ENCODE measurements at places on chromosomes 2 and 18. TPM values are rescaled to one million over a fixed set of nuclear protein-coding genes. Genes with fewer than 3 reads are reported as not detected.

SLC5A7 gene
- 0.93 TPM for total RNA-seq

- no peak for ATAC-seq
These were observed 38.1 kb downstream of the PIK3C3 start for GRCh38 chr18:41993151-41993550.

SLC11A1 gene
- 8.0 TPM for total RNA-seq

CSRNP3 gene
- total RNA-seq = 3.7 TPM

CFAP210 gene
- total RNA-seq = not detected

- ATAC-seq = no peak
These were observed 42.6 kb upstream of the MAP3K20 start for GRCh38 chr2:173033084-173033483.

ELAC1 gene
- total RNA-seq = 3.4 TPM

DNA sequence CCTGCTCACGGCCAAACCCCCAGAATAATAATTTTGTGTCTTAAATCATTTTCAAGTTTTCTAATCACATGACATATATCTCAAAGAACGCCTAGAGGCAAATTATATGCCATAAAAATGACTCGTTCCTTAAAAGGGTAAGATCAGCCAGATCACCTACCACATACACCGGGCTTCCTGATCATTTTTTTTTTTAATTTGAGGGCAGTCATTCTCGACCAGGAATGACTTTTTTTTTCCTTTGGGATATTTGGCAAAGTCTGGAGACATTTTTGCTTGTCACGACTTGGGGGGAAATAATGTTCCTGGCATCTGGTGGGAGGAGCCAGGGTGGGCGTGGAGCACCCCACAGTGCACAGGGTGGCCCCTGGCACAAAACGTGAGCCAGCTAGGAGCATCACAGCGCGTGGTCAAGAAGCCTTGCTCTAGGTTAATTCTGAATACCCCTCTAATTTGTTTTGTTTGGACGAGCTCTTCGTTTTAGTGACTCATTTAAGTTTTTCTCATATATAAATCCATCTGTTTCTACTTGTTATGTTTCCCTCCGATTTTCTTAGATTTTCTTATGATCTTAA lies 94.9 kb downstream of the TWIST2 start:
- ATAC-seq = no peak

DNA sequence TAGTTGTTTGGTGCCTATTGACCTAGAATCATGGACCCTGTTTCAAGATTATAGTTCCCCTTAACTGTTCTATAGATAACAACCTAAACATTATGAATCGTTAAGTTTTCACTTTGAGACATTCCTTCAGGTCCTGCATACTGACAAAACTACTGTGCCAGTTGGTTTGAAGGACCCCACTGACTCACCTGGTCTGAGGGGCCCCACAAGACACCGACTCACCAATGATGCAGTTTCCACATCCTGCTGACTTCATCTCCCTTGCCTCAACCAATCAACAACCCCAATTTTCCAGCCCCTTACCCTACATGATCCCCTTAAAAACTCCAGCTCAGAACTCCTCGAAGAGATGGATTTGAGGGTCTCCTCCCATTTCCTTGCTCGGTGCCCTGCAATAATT lies 89.6 kb upstream of the CCDC141 start:
- ATAC-seq = no peak

LHCGR gene
- total RNA-seq = 1.1 TPM

DNA sequence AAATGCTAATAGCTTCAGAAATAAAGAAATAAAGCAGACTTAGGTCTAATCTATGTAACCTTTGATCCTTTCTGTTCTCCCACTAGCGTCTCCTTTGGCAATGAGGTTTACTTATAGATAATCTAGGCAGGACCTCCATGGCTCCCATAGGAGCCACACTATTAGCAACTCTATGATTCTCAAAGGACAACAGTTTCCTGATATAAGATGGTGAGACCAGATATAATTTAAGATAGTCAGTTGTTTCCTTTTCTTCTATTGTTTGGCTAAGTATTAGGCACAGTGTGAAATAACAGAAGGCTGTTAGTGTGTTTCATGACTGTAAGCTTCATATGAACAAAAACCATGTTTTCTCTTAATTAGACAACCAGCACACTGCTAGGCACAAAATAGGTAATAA lies 58.7 kb upstream of the SCN9A start:
- no peak for ATAC-seq

- peak; percentile 59 for ATAC-seq
These were observed 12.4 kb downstream of the COPS8 start for GRCh38 chr2:237097911-237098702.

GKN1 gene
- total RNA-seq = not detected

DNA sequence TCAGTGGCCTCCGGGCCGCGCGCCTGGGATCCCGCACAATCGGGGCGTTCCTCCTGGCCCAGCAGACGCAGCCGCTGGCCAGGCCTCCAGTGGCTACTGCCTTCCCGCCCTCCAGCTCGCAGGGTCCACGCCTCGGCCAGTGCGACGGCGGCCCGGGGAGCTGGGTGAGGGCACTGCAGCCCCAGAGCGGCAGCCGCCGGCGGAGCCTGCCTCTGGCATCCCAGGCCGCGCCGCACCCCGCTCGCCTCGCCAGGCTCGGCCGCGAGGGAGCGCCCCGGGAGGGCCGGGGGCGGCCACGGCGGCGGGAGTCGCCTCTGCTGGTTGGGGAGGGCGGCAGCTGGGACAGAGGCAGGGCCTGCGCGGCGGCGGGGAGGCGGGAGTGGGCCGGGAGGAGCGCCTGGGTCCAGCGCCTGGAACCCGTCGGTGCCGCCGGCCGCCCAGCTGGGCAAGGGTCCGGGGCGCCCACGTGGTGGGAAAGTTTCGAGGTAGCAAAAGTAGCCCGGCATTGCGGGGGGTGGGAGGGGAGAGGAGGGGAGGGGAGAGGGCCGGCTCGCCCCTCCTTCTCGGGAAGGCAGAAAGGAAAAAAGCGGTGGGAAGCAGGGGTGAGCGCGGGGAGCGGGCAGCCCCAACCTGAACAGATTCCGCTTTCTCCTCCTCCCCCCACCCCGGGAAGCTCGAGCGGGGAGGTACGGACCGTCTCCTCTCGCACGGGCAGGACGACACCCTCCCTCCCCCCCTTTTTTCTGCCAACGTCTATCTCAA lies 1.5 kb upstream of the INHBB start:
- ATAC-seq = peak; percentile 8

DNA sequence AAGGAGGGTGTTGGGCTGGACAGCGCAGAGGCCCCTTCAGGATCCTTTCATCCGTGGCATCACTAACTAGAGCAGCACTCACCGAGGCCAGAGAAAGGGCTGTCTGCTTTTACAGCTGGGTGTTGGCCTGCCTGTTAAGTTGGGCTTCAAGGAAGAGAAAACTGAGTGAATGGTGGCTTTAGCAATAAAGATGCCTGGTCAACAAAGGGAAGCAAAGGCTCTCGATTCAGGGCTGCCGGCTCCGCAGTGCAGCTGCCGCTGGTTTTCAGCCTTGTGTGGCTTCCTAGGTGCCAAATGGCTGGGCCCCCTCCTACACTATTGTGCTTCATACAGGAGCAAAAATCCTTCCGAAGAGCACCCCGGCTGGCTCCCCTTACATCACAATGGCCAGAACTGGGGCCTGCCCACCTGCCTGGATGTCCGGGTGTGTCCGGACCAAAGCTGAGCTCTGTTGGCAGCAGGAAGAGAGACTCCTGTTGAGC lies 61.0 kb upstream of the GPR45 start:
- ATAC-seq = no peak

DNA sequence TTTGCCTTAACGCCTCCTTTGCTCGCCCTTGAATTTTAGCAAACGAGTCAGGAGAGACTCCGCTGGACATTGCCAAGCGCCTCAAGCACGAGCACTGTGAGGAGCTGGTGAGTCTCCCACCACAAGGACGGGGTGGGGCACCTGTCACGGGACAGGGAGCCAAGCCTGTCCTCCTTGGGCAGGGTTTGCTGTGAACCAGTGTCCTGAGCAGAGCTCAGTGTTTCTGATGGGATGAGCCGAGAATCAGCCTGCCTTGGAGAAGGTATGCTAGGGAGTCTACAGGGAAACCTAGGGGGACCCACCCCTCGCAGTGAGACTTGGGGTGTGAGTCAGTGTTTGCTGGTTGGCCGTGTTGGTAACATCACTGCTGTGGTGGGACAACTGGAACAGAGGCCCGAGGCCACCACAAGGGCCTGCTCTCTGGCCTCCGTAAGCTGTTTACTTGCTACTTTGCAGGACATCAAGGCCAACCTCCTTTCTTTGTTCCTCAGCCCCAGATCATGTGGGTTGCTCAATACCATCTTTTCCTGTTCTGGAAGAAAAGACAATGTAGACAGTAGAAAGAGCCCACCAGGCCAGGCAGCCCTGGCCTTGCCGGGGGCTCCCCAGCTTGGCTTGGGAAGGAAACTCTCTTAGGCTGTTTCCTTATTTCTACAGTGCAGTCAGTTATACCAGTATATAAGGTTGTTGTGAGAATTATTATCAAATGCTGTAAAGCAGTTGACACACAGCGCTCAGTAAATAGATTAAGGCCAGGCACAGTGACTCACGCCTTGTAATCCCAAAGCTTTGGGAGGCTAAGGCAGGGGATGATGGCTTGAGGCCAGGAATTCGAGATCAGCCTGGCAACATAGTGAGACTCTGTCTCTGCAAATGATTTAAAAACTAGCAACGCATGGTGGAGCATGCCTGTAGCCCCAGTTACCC lies 42.4 kb downstream of the ITGB1BP1 start:
- ATAC-seq = peak; percentile 75

- ATAC-seq = no peak
These were observed 98.0 kb downstream of the TMEM185B start for GRCh38 chr2:120125195-120125594.

GRCh38 chr2:241891988-241892298 lies 22.4 kb downstream of the RTP5 start:
- no peak for ATAC-seq

- ATAC-seq = no peak
These were observed 35.9 kb downstream of the EFR3B start for GRCh38 chr2:25077789-25078169.

DNA sequence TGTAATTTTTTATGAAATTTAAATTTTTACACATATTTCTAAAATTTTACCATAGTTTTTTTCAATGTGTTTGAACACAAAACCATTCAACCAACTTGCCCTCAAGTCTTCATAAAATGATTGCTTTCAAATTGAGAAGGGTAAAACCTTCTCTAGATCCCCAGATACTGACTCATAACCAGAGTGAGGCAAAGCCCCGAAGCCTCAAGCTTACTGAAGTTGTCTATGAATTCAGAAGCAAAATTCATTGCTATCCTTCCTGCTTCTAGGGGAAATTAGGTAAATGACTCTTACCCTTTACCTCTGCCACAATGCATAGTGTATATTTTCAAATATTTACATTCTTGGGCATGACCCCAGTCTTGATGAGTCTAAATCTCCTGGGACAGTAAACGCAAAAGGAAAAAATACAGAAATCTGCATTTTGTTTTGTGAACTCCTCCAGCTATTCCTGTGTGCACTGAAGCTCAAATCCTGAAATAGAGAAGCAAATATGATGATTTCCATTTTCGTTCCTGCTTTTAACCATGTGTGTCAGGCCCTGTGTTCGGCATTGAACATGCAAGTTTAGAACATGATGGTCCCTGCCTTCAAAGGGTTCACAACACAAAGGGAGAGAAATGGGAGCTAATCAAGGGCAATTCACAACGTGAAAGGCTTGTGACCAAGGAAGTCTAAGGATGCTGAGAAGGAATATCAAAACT lies 246.3 kb downstream of the SUCLG1 start:
- ATAC-seq = no peak

GRCh38 chr18:57171026-57171425 lies 24.1 kb downstream of the BOD1L2 start:
- no peak for ATAC-seq

GRCh38 chr2:202736826-202737225 lies 102.1 kb downstream of the FAM117B start:
- ATAC-seq = no peak

- no peak for ATAC-seq
These were observed 162.0 kb downstream of the CAPN13 start for GRCh38 chr2:30645081-30645744.

DNA sequence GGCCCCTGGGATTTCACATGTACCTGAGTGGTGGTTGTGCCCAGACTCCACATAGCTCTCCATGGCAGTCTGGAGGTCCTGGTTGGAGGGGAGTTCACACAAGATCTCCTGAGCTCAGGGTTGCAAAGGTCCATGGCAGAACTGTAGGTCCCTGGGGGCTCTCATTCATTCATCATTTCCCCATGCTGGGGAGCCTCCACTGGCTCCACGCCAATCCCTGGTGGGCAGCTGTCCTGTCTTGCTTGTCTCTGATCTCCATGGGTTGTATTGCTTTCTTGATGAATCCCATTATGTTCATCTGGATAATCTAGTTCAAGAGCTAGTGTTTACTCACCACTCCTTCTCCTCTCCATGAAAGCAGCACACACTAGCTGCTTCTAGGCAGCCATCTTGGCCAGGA lies 42.4 kb downstream of the ZSWIM2 start:
- no peak for ATAC-seq

DNA sequence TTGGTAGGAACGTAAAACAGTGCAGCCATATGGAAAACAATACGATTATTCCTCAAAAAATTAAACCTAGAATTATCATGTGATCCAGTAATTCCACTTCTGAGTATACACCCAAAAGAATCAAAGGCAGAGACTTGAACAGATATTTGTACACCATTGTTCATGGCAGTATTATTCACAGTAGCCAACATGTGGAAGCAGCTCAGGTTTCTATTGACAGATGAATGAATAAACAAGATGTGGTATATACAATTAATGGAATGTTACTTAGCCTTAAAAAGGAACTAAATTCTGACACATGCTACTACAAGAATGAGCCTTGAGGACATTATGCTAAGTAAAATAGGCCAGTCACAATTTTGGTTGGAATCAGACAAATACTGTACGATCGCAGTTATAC lies 14.2 kb upstream of the RTTN start:
- no peak for ATAC-seq

DNA sequence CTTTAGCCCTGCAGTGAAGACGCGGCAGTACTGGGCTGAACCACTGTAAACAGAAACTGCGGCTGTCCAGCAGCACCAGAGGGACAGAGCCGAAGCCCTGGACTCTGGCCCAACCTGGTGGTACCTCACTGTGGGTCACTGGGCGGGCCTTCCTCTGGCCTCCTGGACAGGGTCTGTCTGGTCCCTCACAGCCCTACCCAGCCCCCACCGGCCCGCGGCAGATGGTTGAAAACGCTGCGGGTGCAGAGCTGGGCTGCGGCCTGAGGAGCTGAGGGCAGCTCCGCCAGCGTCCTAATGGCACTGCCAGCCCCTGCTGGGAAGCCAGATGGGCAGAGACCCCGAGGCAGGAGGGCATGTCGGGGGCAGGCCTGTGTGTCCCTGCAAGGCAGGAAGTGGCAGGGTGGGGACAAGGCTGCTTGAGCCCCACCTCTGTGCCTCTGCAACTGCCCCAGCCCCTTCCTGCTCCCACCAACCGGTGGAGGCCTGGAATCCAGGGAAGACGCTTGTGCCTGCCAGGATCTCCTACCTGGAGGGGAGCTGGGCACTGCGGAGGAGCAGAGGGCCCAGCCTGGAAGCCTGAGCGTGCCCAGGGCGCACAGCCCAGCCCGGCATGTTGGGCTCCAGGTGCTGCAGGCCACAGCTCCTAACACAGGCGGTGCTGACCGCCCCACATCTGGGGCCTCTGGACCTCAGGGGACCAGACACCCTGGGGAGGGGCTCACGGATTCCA lies 36.3 kb downstream of the HS6ST1 start:
- no peak for ATAC-seq

GNAL gene
- 24.4 TPM for total RNA-seq

SH2D6 gene
- not detected for total RNA-seq

ABCG8 gene
- total RNA-seq = not detected

Data from gastroesophageal sphincter (tissue), 4 donors.